Heart left ventricle (tissue), 16 donors: ENCODE measurements at places on chromosomes 3 and 15. TPM values are rescaled to one million over a fixed set of nuclear protein-coding genes. Genes with fewer than 3 reads are reported as not detected.

- DNase-seq, result no peak
Measured at GRCh38 chr15:68767833-68768232, 52.9 kb downstream of the ANP32A start.

The PLCD1 gene
- total RNA-seq, result 11.3 TPM

The PPP1R14D gene
- not detected for total RNA-seq

DNA sequence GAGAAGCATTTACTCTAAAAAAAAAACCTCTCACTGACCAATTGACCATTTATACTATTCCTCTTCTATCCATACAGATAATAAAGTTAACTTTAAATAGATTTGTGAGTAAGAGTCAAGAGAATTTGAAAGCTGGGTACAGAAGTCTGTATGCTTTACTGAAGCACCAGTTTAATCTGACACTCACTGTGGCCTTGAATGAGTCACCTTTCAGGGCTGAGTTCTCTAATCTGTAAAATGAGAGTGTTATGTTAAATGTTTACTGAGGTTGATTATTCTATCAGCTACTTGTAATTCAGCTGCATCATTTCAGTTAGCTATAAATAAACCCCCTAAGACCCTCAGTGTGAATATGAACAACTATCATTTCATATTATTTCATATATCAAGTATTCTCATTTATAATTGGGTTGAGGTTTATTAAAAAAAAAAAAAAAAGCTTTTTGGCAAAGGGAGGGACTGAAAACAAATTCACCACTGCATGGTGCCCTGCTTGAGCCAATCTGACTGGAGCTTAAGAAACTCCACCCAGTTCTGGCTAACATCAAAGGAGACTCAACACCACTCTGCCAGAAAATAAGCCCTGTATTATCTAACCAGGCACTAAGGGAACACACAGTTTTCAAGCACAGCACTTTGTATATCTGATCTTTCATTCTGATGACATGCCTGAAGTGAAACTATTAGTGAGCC lies 2.8 kb downstream of the MAP4 start:
- DNase-seq, result no peak

The COL8A1 gene
- 21.1 TPM for total RNA-seq

- no peak for DNase-seq
Measured at GRCh38 chr3:141405025-141405424, 36.7 kb downstream of the ZBTB38 start.

DNA sequence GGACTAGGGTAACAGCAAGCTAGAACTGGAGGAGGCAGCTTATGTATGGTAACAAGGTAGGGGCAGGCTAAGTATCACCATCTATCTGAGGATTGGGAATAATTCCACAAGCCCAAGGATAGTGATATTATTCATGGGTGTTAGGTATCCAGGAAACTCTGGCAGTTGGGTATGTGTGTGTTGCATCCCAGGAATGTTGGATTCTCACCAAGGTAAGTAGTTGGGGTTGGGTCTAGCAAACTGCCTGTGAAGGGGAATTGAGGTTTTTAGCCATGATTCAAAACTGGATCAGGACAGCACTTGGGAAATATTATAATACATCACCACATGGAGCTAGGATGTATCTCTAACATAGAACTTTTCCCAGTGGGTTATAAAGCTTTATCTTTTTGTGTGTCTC lies 626.4 kb upstream of the GOLIM4 start:
- no peak for DNase-seq

The ZNF35 gene
- 6.0 TPM for total RNA-seq

GRCh38 chr3:170222647-170223541 lies 670 bp downstream of the PRKCI start:
- DNase-seq, result peak; percentile 78

- DNase-seq, result no peak
Measured at GRCh38 chr3:23238578-23238977, 35.5 kb downstream of the UBE2E2 start.

DNA sequence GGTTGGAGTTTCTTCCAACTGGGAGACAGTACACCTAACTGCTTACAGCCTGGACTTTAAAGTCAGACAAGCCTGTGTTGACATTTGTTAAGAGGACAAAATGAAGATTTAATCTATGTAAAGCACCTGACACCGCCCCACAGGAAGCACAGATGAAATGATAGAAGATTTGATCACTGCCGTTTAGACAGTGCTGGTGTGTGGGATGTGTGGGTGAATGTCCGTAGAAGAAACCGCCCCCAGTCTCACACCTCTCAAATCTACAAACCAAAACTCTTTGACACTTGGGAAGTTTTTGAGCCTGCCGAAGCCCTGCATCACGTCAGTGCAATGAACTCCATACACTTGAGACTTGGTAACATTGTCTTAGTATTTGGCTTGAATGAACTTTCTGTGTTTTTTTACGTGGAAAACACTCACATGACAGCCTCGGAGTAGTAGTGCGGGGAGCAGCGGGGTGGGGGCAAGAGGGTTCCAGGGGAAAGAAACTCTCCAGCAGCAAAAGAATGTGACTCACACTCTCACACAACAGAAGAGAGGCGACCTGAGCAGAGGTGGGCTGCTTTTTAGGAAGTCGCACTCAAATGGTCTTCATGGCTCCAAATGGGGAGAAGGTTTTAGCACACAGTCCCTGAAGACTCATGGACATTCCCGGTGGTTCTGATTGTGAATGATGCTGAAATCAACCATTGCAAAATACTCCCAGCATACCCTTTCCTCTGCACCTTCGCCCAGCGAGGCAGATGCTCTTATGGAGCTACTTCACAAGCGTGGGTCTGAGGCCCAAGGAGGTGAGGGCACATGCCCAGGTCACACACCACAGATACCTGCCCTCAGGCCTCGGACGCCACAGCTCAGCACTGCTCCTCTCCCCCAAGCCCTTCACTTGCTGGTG lies 79.2 kb downstream of the SRGAP3 start:
- DNase-seq, result no peak
